T-cell (primary cell): ENCODE measurements at places on chromosomes 7 and 10.
A peak's percentile ranks its signal among the peaks of the same experiment; 100 is the strongest.

- H3K27me3 ChIP-seq, result no peaks in the 10 kb centered on the region
- H3K4me3 ChIP-seq, result no peak overlapping the region
- H3K36me3 ChIP-seq, result no peaks in the 10 kb centered on the region
- DNase-seq, result peak; percentile 54
- peaks cover 45% of the 10 kb centered on the region for H3K4me1 ChIP-seq
Observed at GRCh38 chr7:1986366-1987083, 246.2 kb downstream of the MAD1L1 start.

- H3K27ac ChIP-seq, result no peak overlapping the region
- no peaks in the 10 kb centered on the region for H3K4me1 ChIP-seq
- peak; percentile 35 for DNase-seq
- no peaks in the 10 kb centered on the region for H3K27me3 ChIP-seq
Observed at GRCh38 chr7:64183126-64183742, 23.8 kb upstream of the ZNF735 start.

DNA sequence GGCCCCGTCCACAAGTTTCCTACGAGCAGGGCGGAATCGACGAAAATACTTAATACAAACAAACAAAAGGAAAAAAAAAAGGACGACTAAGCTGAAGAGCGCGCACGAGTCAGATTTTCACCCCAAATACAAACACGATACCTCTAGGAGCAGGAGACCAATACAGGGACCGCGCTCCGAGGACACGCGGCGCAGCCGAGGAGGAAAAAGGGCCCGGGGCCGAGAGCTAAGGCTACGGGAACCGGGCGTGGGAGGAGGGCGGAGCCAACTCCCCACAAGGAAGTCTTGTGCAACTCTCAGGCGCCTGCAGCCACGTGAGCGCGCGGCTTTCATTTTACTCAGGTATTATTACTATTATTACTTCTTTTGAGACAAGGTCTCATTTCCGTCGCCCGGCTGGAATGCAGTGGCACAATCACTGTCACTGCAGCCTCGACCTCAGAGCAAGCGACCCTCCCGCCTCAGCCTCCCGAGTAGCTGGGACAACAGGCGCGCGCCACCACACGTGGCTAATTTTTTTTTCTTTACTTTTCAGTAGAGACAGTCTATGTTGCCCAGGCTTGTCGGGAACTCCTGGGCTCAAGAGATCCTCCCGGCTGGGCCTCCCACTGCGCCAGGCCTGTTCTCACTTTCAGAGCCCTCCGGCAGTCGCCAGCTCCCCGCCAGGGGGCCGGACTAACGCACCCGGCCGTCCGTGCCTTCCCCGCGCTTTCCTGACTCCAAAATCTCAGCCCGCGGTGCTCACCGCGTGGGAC lies 1.2 kb downstream of the HNRNPF start:
- peak overlapping the region; percentile 94 for H3K4me3 ChIP-seq
- peaks cover 20% of the 10 kb centered on the region for H3K4me1 ChIP-seq
- H3K27me3 ChIP-seq, result no peaks in the 10 kb centered on the region
- H3K36me3 ChIP-seq, result peaks cover 10% of the 10 kb centered on the region
- peak; percentile 75 for DNase-seq

- no peaks in the 10 kb centered on the region for H3K36me3 ChIP-seq
- no peak for DNase-seq
- no peak overlapping the region for H3K27ac ChIP-seq
- H3K4me3 ChIP-seq, result no peak overlapping the region
- no peaks in the 10 kb centered on the region for H3K27me3 ChIP-seq
Observed at GRCh38 chr10:22766693-22767092, 52.3 kb upstream of the PIP4K2A start.
